ENCODE measurements at places on chromosomes 2 and 18.

GRCh38 chr2:164840930-164841718 lies 499 bp downstream of the COBLL1 start:
- DNase-seq = peak; percentile 4

DNA sequence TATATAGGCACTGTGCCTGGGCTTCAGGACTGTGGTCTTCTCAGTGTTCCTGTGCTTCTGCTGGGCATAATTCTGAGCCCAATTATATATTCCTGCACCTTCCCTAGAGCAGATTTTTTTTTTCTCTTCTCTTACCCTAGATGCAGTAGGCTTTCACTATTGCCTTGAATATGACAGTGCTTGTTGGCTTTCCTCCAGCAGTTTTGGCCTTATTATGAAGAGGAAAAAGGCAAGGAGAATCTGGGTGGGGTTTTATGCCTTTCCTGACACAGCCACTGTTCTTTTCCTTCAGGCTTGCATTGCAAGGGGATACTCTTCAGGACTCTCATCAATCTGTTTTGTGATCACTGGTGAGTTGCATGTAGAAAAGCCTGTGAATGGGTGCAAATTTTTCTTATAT lies 221.9 kb upstream of the CELF4 start:
- DNase-seq = no peak

- DNase-seq = no peak
Observed at GRCh38 chr18:69838620-69839411, 108.9 kb downstream of the CD226 start.

GRCh38 chr2:187874786-187875185 lies 320.6 kb upstream of the TFPI start:
- DNase-seq = no peak

- no peak for DNase-seq
Observed at GRCh38 chr18:76459312-76459686, 35.7 kb downstream of the ZNF516 start.

DNA sequence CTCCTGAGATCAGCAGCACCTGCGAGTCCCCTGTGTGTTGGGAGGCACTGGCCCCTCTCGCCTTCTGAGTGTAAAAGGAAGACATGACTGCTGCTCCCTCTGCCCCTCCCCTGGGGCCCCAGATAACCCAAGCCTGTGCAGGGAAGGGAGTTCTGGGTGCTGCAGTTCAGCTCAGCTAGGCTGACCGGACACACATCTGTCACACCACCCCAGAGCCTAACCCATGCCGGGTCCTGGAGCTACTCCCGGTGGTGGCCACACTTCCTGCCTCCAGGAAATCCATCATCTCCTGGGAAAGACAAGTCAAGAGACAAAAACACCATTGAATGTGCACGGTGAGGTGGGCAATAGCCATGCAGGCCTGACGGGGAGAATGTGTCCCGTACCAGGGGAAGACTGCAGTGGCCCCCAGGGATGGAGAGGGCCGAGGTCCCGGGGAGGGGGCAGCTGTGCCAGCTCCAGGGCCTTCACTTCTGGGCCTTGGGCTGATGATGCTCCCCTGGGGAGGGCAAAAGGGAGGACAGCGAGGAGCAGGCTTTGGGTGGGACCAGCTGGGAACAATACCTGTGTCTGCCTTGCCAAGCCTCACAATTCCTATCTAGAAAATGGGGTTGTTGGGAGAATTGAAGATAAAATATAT lies 210.6 kb downstream of the TFCP2L1 start:
- DNase-seq = no peak

DNA sequence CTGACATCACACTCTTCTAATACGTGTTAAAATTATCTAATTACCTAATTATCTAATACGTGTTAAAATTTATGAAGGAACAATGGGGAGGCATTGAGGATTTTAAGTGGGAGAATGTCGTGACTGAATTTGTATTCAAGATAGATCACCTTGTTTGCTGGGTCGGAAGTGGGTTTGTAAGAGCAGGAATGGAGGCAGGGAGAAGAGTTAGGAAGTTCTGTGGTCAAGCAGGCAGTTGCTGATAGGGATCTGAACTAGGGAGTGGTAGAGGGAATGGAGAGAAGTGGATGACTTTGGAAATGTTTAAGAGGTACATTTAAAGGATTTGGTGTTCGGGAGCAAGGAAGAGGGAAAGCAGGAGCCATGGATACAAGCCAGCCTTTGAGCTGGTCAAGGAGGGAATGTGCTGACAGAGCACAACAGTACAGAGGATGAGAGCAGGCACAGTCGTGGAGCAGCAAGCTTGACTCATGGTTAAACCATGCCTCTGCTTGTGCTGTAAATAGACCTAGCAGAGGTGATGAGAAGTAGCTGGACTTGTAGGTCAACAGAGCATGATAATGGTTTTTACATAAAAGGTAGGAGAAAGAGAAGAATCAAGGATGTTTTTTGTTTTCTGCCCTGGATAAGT lies 16.2 kb downstream of the IL18RAP start:
- no peak for DNase-seq

DNA sequence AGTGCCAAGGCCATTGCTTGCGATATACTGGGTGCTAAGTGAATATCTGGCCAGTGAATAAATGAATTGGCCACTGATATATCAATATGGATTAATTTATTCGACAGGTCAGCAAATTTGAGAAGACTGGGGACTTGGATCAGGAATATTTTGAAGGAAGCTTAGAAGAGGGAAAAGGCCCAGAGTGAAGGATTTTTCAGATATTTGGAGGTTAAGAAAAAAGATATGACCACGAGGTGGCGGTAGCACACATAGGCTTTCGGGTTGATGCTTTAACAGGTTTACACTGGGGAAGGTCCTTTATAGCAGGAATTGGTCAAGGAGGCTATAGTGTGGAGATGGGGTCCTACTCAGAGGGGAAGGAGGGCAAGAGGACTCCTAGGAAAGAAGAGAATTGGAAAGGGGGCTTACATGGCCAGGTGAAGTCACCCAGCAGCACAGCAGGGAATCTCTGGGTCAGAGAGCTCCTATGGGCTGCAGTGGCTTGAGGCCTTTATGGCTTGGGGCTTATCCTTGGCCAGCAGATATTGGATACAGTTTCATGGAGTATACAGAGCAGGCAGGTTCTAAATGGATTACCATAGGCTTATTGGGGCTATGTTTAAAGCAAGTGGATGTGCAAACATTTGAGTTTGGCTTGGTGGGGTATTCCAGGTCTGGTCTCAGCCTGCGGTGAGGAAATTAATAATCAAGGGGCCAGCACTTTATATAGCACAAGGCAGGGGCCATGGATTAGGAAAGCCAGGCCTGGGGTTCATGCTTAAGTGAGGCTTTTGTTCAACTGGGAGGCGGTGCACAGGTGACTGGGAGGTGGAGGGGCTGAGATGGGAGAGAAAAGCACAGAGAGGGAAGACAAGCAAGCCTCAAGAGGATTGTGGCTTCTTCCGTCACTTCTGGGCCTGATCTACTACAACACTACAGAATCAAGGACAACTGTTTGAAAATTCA lies 9.7 kb downstream of the IL1RN start:
- no peak for DNase-seq

DNA sequence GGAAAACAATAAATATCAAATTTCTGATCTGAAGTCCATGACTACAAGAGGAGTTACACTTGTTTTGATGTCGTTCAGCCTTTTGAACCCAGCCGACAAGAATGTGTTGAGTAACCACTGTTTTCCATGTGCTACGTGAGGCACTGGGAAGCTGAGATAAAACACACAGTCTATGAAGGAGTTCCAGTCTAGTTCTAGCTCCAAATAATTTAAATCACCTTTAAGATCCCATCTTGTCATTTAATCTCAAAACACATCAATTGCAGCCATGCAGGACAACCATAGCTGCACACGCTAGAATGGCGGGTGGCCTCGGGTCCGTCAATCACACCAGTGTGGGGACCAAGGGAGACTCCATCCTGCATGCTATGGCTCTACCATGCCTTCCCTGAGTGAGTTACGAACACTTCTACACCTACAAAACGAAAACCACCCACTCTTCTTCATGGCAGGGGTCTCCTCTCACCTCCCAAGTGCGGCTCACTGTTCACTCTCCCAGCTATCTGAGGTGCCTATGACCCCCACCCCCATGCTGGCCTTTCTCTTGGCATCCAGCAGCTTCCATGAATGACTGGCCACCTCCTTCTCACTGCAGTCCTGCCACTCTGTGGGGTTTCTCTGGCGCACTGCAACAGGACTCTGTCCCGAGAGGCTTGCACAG lies 3.8 kb downstream of the FHL2 start:
- DNase-seq = no peak

DNA sequence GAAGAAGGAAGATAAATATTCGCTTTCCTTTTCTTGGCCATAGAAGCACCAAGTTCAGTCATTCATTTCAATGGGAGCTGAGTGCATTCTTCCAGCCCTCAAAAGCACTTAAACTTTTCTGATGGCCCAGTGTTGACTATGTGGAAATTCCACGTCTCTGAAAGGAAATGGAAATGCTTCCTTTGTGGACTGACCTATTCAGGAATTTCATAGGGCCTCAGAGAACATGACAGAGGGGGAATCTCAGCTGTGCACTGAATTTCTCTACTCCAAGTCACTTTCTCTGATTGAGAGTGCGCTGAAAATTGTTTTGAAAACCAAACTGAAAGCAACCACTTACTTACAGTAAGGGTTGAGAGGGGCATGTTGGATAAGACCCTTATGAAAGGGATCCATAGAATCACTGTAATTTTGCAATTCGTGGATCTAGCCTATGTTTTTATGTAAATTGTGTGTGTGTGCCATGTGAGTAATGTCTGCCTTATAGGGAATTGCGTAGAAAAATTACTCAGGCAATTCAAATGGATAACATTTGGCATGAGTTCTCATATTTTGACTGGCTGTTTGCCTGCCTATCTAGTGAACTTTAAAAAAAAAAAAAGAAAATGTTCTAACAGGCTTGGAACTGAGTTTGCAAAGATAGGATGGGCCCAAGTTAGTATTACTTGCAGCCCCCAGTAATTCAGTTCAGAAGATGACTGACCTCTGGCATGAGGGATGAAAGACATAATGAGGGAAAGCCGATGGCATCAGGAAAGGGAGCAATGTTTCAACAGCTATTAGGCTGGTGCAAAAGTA lies 437.0 kb downstream of the PTPRM start:
- DNase-seq = no peak

DNA sequence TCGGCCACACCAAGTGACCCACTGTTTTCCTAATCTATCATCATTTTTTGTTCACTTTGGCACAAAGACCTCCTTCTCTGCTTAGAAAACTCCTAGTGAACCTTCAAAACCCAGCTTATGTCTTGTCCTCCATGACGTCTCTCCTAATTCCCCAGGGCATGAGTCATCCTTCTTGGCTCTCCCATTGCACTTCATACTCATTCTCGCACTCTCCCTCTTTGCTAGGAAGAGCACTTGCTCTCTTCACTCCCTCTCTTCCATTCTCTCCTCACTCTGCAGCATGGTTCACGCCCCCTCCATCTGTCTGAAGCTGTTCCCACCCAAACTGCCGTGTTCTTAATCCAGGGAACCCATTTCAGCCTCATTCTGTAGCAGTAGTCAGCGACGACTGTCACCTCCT lies 103.9 kb downstream of the MRO start:
- no peak for DNase-seq

- DNase-seq = no peak
Observed at GRCh38 chr2:31969178-31969577, 41.6 kb downstream of the MEMO1 start.
